ENCODE measurements at places on chromosomes 5 and 9.

DNA sequence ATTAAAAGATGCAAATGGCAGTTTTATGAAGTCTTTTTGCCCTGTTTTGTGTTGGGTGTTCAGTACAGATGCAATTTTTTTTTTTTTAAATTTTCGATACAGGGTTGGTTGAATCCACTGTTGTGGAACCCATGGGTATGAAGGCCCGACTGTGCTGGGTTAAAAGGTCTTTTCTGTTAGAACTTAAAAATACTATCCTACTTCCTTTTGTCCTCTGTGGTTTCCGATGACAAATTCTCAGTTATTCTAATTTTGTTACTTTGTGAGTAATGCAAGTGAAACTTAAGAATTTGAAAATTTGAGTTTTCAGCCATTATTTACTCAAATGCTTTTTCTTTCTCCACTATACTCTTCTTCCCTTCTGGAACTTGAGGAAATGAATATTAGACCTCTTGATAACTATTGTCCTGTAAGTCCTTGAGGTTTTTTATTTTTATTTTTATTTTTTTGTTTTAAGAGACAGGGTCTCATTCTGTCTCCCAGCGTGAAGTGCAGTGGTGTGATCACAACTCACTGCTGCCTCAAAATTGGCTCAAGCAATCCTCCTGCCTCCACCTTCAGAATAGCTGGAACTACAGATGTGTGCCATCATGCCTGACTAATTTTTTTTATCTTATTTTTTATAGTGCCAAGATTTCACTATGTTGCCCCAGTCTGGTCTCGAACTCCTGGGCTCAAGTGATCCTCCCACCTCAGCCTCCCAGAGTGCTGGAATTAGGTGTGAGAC lies 67.5 kb downstream of the ZCCHC7 start:
- no peak for ATAC-seq

DNA sequence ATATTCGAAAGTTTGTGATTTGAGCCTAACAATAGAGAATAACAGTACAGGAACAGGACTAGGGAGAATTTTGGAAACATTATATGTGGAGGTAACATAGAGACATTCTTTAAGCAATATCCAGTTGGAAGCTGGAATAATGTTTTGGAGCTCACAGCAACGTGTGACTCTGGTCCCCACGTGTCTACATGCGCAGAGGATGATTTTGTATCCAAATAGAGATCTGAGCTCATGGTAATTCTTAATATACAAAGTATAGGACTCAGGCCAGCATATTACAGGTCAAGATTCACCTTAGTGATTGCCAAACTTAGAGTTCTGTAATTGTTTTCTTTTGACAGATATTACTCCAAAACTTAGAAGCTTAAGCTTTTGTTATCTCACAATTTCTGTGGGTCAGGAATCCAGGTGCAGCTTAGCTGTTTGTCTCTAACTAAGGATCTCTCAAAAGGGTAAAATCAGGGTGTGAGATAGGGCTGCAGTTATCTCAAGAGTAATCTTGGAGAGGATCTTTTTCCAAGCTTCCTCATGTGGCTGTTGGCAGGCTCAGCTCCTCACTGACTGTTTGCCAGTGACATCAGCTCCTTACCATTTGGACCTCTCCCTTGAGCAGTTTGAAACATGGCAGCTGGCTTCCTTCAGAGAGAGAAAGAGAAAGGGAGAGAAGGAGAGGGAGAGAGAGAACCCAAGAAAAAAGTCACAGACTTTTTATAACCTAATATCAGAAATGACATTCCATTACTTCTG lies 272.0 kb upstream of the ZNF462 start:
- no peak for ATAC-seq

GRCh38 chr5:121681229-121681855 lies 170.3 kb upstream of the FTMT start:
- ATAC-seq: no peak

DNA sequence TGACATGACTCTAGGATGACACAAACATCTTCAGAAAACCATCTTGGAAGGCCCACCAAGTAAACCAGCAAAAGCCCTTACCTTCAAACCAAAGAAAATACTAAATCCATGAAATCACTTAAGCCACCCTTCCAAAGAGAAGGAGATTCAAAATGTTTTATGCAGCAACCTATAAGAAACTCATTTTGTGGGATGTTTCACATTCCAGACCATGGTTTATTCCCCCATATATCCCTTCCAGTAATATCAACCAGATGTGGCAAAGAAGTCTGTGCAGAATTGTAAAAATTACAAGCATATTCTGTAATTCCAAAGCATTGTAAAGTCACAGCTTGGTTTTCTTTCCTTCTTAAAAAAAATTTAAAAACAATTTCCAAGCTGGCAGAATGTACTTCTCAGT lies 117.4 kb downstream of the SLIT3 start:
- no peak for ATAC-seq

GRCh38 chr5:102691434-102691833 lies 63.7 kb upstream of the PAM start:
- peak; percentile 59 for ATAC-seq

DNA sequence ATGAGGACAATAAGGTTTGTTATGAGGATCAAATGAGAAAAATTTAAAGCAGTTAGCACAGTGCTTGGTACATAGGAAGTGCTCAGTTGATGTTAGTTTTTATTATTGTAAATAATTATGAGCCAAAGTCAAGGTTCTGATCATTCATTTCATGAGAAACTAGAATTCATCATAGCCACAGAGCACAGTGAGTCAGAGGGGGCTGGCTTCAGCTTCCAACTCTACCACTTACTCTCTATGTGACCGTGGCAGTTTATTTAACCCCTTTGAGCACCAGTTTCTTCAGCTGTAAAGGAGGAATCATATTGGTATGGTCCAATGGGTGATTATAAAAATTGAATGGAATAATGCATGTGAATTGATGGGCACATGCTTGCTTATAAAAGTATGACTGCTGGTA lies 39.4 kb downstream of the KLHL3 start:
- ATAC-seq: no peak

DNA sequence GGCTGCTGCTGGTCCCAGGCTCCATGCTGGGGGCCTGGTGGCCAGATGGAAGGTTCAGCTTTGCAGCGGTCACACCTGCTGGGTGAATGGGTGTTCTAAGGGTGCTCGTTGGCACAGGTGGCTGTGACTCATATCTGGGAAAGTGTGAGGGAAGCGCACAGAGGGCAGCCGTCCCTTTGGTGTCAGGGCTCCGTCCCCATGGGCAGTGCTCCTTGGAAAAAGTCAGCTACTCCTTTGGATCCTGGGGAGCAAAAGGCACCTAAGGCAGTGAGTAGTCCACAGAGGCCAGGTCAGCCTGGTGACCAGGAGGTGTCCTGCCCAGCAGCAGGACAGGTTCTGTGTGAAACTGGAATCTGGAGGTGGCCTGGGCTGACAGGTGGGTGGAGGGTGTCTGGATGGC lies 18.4 kb upstream of the GBGT1 start:
- no peak for ATAC-seq

DNA sequence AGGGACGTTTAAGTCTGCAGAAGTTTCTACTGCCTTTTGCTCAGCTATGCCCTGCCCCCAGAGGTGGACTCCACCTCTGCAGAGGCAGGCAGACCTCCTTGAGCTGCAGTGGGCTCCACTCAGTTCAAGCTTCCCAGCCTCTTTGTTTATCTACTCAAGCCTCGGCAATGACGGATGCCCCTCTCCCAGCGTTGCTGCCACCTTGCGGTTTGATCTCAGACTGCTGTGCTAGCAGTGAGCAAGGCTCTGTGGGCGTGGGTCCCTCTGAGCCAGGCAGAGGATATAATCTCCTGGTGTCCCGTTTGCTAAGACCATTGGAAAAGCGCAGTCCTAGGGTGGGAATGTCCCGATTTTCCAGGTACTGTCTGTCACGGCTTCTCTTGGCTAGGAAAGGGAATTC lies 2188.5 kb upstream of the WWC1 start:
- ATAC-seq: no peak

DNA sequence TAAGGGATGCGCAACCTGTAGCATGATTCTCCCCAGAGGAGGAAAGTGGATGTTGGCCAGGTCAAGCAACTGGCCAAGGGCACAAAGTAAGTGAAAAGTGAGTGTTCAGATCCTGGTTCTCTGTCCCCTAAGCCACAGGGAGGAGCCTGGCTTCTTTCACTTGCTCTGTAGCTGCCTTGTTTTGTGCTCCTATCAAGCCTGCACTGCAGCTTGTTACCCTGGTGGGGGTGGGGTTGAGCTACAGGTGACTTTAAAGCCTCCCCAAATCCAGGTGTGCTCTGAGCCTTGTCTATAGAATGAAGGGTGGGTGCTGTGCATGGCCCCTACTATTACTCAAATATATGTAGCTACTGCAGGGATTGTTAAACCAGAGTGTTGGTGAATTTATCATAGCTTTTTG lies 32.9 kb downstream of the RALGPS1 start:
- ATAC-seq: peak; percentile 69

DNA sequence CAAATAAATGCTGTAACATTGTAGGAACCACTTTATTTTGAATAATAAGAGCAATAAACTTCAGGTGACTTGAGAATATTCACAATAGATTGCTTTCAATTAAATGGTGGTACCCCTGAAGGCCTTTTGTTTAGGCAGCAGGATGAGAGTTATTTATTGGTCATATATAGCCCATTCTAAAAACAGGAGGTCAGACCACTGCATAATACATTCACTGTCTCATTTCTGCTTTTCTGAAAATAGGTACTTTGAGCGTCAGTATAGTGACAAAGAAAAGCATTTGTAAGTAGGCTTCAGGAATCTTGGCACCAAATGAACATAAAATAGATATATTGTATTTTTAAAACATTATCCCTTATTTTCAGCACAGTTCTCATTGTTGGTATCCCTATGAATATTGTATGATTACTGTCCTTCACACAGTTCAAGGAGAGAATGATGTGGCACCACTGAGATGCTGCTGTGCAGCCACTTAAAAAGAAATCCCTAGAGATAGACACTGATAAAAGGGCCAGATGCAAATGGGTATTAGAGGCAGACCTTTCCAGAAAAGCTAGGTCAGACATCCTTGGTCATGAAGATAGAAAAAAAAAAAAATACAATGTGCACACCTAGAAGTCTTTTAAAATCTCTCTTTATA lies 381.8 kb upstream of the ST8SIA4 start:
- ATAC-seq: no peak

- no peak for ATAC-seq
Observed at GRCh38 chr5:91390268-91390667, 7.2 kb upstream of the ARRDC3 start.

DNA sequence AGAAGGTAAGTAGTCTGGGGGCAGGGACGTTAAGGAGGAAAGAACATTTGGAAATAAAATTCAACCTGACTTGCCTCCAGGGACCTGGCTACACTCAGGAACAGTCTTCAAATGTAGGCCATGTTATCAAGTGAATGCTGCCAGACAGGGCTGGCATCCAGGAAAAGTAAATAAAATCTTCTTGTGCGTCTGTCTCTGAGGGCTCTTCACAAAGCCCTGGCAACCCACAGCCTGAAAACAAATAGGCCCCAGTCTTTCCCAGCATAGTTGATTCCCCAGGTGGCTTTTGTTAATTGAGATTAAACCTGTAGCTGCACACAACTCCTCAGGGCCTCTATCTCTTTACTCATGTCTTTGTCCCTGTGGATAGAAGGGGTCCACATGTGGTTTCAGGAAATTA lies 55.4 kb downstream of the STK32A start:
- ATAC-seq: no peak

DNA sequence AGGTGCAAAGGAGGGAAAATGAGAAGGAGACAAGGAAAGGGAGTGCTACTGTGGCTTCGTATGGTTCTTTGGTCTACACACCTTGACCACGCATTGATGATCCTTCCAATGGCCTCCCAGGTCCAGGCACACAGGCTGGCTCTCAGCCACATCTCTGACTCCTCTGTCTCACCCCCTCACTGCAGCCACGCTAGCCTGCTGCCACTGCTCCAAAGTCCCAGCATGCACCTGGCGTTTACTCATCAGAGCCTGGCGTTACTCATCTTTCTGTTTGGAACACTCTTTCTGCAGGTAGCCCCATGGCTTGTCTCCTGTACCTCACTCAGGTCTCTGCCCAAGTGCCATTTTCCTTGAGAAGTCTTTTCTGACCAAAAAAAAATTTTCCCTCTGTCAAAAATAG lies 195.5 kb downstream of the SNCAIP start:
- peak; percentile 31 for ATAC-seq

DNA sequence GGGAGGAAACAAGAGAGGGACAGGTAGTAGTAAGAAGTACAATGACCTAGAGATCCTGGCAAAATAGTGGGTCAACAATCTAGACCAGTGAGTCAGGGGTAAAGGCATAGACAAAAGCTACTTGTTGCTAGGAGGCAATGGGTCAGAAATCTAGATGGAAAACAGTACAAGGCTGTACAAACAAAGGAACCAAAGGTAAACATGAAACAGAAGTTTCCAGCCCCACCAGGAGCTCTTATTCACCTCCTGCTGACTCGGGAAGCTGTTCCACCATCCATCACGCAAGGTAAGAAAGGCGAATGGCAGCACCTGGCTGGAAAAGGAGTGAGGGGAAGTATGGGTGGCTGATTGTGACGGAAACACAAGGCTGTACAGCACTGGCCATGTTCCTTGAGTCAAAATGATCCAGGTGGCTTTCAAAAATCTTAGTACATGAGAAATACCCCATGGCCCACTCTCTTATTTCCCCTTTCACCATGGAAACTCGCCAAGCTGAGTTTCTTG lies 70.5 kb upstream of the RAI14 start:
- ATAC-seq: peak; percentile 55

DNA sequence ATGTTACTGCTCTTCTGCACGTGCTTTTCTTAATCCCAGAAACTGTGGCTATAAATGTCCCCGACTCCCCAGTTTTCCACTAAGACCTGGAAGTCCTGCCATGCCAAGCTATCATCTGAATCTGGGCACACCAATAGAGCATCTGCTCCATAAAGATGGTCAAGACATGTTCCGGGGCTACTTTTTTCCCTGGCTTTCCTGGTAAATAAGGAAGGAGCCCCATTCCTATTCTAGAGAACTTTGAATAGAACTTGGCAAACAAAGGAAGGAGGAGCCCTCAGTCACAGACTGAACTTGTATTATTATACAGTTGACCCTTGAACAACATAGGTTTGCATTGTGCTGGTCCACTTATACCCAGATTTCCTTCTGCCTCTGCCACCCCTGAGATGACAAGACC lies 182.9 kb downstream of the CCDC192 start:
- no peak for ATAC-seq

DNA sequence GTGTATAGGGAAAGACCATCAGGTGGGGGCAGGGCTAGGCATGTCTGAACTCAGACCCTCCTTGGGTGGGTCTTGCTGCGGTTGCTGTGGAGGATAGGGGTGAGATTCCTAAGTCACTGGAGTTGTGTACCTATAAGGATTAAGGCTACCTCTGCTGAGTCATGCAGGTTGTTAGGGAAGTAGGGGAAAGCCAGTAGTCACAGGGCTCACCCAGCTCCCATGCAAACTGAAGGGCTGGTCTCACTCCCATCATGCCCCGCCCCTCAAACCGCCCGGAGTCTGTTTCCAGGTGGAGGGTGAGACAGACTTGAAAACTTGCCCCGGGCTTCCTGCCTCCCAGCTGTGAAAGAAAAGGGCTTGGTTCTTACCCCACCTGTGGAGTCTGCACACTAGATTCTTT lies 161.8 kb downstream of the CAVIN4 start:
- peak; percentile 84 for ATAC-seq
